Left colon (tissue), 2 donors: ENCODE measurements at places on chromosomes 3 and 15.
A peak's percentile ranks its signal among the peaks of the same experiment; 100 is the strongest.

- DNase-seq, result no peak
These were observed 554.5 kb upstream of the TBL1XR1 start for GRCh38 chr3:177751770-177752169.

GRCh38 chr15:63264688-63265293 lies 12.6 kb upstream of the APH1B start:
- DNase-seq, result no peak

- DNase-seq, result no peak
These were observed 90.7 kb downstream of the NR2F2 start for GRCh38 chr15:96421178-96421601.

- no peak for DNase-seq
These were observed 18.4 kb downstream of the GCSAM start for GRCh38 chr3:112114576-112115160.

GRCh38 chr3:108406661-108407206 lies 103.7 kb downstream of the MYH15 start:
- peak; percentile 76 for DNase-seq

DNA sequence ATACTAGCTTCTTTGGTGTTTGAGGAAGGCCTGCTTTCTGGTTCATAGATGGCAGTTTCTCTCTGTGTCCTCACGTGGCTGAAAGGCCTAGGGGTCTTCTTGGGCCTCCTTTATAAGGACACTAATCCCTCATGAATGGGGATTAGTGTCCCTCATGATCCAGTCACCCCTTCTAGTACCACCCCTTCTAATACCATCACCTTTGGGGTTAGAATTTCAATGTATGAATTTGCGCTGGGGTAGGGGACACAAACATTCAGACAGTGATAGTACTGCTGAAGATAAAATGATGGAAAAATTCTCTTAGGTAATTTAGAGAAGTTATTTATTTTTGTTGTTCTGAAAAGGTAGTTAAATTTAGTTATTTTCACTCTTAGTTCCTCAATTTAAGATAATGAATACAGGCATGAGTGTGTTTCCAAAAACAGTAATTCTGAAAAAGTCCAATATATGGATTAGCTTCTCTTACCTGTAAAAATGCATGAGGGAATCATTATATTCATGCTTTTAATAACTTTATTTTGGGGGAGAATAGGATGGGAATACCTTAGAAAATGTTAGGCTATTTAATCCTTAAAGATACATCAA lies 103.6 kb downstream of the FNDC3B start:
- DNase-seq, result no peak
